ENCODE measurements at places on chromosomes 1 and 21. TPM values are rescaled to one million over a fixed set of nuclear protein-coding genes. Genes with fewer than 3 reads are reported as not detected.

AK5 gene
- 0.67 TPM for polyA plus RNA-seq

GRCh38 chr1:29454616-29455380 is 218.5 kb downstream of the PTPRU start:
- DNase-seq, result no peak

DNA sequence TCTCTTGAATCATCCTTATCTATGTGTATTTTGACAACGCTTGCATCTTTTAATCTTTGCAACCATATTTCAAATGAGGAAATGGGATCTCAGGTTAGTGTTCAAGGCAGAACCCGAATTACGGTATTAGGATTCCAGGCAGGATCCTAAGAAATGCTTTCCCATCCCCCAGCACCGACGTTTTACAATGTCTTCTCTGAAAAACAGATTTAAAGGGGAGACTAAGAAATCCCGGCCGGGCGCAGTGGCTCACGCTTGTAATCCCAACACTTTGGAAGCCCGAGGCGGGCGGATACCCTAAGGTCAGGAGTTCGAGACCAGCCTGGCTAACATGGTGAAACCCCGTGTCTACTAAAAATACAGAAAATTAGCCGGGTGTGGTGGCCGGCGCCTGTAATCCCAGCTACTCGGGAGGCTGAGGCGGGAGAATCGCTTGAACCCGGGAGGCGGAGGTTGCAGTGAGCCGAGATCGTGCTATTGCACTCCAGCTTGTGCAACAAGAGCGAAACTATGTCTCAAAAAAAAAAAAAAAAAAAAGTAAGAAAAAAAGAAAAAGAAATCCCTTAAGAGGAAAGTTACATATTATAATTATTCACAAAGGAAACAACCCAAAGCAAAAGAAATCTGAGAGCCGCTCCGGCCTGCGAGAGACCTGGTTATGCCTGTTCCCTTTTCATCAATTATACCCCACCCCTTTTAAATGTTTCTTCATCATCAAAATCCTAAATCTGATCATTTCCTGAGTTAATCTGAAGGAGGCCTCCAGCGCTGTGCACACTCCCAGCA is 801 bp upstream of the GORAB start:
- DNase-seq, result no peak

GRCh38 chr1:101756411-101756810 is 240.3 kb downstream of the OLFM3 start:
- no peak for DNase-seq
